Omental fat pad (tissue), 4 donors: ENCODE measurements at places on chromosomes 5 and 9.

GRCh38 chr5:11973469-11973868, 69.2 kb upstream of the CTNND2 start:
- DNase-seq: no peak

DNA sequence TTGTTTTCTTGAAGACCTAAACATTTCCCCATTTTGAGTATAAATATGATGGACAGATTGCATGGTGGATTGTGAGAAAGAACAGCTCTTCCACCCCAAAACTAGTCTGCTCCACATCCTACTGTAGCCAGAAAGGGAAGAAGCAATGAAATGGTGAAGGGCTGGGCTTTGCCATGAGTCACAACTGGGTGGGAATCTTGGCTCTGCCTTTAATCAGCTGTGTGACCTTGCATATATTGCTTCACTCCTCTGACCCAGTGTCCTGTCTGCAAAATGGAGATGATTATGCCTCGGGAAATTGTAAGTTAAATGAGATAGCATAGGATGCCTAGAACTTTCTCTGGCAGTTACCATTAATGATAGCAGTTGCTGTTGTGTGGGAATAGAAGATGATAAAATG, 101.9 kb downstream of the PDE8B start:
- no peak for DNase-seq

DNA sequence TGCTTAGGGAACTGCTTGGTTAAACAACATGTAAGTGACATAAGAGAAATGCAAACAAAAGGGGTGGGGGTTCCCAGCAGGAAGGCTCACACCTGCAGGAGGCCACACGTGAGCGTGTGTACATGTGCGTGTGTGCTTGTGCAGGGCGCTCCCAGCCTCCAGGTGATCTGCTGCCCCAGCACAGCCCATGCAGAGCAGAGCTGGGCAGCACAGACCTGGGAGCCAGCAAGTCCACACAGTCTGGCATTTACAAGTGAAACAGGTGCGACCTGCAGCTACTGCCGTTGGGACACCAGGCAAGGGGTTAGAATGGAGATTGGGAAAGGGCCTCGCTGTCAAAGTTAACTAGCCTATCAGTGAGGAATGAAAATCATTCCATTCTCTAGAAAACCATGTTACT, 41.8 kb downstream of the GRAMD2B start:
- DNase-seq: no peak

DNA sequence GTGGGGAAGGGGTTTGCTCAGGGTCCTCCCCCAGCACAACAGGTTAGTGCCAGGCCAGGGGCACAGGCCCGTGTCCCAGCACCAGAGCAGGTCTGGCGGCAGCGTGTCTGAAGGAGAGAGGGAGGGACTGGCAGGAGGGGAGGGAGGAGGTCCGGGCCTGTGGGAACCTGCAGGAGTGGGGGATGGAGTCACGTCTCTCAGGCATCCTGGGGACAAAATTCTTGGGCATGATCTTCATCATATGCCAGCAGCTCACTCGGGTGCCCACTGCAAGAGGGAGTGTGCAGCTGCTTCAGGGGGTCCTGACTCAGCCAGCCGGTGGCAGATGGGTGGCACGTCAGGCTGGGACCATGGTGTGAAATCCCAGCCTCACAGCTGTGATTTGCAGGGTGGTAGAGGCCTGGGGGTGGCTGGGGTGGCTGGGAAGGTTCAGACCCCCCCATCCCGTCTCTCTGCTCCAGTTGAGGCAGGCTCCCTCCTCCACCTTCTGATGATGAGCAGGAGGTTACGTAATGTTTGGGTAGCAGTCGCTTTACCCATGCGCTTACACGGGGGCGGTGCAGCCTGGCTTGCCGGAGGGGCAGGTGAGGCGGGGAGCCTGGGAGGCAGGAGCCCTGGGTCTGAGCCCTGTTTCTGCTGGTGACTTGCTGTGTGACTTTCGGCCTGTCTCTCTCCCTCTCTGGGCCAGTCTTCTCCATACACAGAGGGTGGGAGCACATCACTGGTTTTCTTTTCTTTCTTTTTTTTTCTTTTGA, 40.5 kb downstream of the NCS1 start:
- DNase-seq: no peak

DNA sequence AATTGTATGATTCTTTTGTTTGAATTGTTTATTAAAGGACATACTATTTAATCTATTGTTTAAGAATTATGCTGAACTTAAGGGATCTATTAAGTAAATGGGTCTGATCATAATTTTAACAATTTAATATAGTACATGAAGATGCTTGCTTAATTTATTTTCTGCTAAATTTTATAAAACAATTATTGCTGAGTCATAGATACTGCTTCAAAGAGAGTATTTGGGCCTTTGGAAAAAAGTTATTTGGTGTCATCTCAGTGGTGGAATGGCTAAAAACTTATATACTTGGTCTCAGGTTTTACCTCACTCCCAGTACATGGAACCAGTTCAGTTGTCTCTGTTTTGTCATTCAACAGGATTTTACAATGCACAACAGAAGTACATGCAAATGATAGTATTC, 145.3 kb downstream of the CDH9 start:
- no peak for DNase-seq
